OCI-M1 (cell line): ENCODE measurements at places on chromosomes 1 and 21.

DNA sequence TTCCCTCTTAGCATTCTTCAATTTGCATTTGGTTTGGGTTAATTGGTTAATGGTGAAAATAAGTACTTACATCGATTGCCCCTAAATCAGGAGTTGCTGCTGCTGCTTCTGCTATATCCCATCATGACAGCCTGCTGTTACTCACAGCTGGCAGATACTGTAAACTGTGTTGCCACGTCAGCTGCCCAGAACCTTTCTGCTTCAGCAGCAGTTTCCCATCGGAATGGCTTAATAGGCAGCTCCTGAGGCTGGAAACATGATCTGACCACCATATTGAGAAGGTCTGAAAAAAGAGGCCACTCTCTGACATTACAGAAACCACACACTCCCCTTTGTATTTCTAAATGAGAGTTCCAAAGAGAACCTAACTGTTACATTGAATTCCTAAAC, 14.3 kb upstream of the SEC16B start:
- DNase-seq = peak; percentile 81

- DNase-seq = no peak
Measured at GRCh38 chr1:247669225-247669624, 10.3 kb downstream of the OR13G1 start.

GRCh38 chr1:29364101-29364678, 127.9 kb downstream of the PTPRU start:
- no peak for DNase-seq

GRCh38 chr1:77652268-77652667, 30.2 kb downstream of the ZZZ3 start:
- DNase-seq = no peak

DNA sequence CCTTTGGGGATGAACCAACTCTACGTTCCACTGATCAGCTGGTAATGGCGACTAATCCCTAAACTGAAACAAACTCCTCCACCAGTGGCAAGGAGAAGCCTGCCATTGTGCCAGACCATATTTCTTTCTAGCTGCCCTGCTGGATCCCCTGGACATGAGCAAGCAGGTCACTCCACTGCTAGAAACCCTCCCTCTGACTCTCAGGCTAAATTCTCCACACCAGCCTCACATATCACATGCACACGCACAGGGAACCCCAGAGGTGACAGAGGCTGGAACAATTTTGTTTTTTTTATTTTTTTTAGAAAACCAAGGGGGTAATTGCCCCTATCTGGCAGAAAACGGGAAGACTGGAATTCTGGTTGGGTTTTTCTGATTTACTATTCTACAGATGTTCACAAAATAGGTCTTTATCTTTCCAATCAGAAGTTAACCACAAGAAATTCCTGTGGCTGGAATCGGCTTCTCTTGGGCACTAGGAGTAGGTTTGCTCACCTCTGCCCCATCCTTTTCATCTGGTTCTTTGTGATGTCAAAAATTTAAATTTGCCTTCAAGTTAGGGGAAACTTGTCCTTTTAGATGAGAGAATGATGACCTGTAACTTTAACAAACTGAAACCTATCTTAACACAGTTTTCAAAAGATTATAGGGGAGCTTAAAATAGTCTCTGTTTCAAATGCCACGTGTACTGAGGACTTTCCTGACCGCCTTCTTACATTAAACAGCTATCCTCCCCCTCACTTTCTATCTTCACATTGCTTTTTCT, 258.1 kb downstream of the SDCCAG8 start:
- DNase-seq = no peak

DNA sequence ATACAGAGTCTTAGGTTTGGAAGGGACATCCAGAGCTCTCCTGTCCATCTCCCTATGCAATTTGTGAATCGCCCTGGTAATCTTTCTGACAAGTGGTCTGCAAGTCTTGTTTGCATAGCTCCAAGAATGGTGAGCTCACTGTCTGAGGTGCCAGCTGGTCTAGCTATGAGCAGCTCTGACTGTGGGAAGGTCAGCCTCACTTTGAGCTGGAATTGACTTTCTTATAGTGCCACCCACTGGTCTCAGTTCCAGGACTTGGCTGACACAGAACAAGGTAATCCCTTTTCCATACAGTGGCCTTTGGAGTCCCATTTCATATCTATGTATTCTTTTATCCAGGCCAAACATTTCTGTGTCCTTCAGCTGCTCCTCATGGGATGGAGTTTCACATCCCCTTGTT, 95.6 kb upstream of the C8B start:
- DNase-seq = peak; percentile 41

DNA sequence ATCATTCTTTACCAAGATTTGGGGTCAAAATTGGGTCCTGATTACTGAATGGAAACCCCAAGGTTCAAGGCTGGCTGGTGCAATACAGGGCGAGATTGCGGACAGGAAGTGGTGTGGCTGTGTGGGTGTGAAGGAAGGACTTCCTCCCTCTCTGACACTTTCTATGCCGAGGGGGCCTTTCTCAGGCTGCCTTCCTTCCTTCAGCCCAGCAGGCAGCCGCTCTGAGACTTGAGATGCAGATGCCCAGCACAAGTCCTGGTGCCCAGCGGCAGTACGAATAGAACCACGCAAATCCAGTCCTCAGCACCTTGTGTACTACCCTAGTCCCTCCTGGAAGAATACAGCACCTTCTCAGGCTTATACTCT, 16.3 kb downstream of the BATF3 start:
- peak; percentile 21 for DNase-seq

GRCh38 chr1:60732977-60733401, 349.4 kb upstream of the NFIA start:
- DNase-seq = no peak

DNA sequence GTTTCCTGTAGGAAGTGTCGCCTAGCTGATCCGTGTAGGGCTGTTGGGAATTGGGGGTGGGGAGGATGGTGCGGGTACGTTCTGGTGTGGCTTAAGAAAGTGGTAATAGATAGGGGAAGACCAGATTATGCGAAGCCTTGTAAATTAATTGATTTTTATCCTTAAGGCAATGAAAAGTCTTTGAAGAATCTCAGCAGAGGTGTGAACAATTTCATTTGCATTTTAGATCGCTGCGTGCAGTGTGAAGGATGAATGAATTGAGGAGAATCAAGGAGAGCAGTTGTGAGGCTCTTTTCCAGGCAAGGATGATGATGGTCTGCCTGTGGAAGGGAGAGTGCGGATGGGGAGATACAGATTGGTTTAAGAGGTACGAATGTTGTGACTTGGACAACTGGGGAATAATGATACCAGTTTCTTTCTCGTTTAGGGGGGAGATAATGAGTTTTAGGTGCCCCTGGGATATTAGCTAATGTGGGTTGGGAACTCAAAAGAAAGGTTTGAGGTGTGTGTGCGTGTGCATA, 813 bp upstream of the DEDD start:
- DNase-seq = no peak

DNA sequence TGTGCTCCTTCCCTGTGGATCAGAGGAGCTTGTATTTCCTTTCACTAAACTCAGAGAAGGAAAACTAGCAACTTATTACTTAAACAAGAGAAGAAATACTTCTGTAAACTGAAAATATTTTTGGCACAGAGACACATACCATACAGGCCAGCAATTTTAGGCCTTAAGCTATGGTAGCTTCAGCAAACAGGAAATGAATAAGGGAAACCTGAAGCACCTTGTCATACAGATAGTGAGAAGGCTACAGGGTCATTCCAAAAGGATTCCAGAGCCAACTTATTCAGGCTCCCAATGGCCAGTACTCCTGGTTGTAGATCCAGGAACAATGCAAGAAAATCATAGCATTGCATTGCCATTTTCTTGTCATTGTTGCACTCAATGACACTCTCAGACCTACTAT, 9.1 kb upstream of the KYAT3 start:
- DNase-seq = no peak

GRCh38 chr1:203278082-203278884, 27.0 kb upstream of the BTG2 start:
- no peak for DNase-seq

DNA sequence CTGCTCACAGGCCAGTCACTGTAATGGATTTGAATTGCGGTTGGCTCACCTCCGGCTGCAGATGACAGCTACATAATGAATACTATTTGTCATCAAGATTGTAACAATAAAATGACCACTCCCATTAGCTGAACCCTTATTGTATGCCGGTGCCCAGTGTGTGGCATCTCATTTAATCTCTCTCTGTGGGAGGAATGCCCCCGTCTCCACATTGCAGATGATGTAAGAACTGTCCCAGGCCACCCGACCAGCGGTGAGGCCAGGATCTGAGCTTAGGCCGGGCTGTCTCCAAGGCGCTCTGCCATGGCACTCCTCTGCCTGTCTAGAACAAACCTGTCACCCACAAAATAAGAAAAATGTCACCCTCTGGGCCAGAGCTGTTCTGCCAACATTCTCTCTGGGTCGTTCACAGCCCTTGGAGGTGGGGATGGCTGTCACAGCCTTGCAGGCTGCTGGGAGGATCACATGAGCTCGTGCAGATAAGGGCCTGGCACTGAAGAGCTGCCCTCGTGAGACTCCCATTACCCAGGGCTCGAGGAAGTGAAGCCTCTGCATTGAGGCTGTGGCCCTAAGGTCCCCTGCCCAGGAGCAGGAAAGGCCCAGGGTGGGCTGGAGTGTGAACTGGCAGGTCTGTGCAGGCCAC, 52.7 kb downstream of the ECE1 start:
- DNase-seq = no peak

DNA sequence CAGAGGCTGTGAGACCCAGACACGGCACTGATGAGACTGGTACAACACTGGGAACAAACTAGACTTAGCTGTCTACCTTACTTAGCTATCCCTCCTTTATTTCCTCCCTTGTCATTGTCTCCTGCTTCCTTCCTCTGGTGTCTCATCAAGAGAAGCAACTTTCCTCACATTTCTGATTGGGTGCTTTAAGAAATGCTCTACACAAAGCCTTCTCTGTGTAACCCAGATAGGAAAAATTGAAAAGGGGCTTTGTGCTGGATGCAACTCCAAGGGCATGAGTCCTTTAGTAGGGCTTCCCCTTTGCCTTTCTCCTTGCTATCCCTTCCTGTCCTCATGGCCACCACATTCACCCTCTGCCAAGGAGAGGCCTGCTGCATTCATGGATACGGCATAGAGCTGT, 274.5 kb downstream of the VAV3 start:
- DNase-seq = no peak

- no peak for DNase-seq
Measured at GRCh38 chr1:48853006-48853405, 76.3 kb upstream of the BEND5 start.

DNA sequence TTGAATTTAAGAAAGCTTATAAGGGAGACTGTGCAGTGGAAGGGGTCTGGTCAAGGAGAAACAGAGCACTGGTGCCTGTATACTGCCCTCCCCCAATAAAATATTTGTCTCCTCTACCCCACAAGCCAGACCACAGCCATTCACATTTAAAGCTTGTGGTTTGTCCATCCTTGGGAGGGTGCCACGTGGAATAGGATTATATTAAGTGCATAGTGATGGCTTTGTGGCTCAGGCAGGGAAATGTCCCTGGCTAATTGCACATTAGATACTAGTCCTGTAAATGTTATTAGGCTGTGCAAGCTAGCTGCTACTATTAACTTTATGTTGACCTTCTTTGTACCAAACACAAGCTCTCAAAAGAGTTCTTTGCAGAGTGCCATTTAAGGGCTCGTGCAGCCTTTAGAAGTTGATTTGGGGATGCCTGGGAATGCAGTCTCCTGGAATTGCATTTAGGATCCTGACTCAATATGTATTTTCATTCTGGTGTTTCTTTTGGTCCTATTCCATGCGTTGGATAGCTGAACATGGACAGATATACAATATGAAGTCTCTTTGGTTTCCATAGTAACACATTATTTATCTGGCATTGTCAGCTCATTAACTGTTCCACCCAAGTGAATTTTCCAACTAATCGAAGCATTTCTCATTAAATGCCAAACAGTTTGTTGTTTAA, 210.6 kb downstream of the ROR1 start:
- no peak for DNase-seq

DNA sequence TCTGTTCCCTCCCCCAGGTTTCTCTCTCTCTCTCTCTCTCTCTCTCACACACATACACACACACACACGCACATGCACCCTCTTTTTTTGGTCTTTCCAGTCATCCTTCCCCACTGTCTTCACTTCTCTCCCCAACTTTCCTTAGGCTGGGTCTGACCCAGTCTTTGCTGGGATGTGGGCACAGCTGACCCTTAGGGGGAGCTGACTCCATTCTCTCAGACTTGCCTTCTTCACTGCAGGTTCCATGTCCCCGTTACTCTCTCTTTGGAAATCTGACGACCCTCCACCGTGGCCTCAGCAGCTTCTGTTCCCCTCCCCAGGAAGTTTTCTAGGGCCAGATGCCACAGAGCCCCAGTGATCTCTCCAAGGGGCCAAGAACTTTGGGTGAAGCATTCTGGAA, 2.1 kb downstream of the DISP3 start:
- no peak for DNase-seq

- DNase-seq = peak; percentile 64
Measured at GRCh38 chr1:22611530-22611947, 24.9 kb upstream of the C1QA start.

GRCh38 chr1:23905461-23906025, 7.6 kb downstream of the CNR2 start:
- no peak for DNase-seq

- DNase-seq = no peak
Measured at GRCh38 chr21:46069719-46070279, 28.1 kb upstream of the COL6A2 start.

- no peak for DNase-seq
Measured at GRCh38 chr1:77468257-77468948, 186.6 kb downstream of the AK5 start.

- peak; percentile 28 for DNase-seq
Measured at GRCh38 chr1:246281639-246282038, 225.4 kb downstream of the SMYD3 start.

GRCh38 chr1:60894130-60894529, 188.2 kb upstream of the NFIA start:
- no peak for DNase-seq

- no peak for DNase-seq
Measured at GRCh38 chr1:100035214-100035613, 65.4 kb downstream of the SLC35A3 start.

- no peak for DNase-seq
Measured at GRCh38 chr1:116764466-116764898, 10.3 kb downstream of the CD2 start.

DNA sequence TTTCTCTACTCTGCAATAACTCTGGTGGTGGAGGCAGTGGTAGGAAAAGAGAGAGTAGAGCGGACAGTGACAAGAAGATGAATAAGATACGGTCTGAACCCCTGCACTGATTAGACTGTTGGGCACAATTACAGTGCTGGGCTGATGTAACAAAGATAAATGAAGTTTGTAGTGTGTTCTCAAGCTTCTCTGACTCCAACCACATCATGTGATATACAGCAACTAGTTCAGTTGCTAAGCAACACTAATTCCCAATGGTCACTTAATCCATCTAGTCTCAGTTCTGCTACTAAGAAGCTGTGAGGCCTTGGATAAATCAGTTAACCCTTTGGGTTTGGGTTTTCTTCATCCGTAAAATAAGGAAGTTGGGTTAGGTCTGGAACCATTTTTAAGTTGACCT, 17.3 kb downstream of the DDR2 start:
- no peak for DNase-seq

GRCh38 chr21:29347274-29347681, 48.6 kb downstream of the BACH1 start:
- DNase-seq = peak; percentile 23

DNA sequence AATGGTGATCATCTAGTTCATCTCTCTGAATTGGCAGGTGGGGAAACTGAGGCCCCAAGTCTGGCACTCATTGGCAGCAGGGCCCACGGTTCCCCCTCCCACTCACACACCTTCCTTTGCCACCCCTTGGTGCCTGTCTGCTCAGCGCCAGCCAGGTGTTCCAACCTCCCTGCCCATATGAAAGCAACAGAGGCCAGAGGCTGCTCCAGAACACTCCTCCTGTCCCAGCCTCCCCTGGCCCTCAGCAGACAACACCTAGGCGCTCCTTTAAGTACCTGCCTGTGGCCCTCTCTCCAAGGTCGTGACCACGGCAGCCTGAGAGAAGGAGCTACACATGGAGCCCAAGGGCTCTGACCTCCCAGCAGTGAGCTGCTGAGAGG, 362.3 kb upstream of the VAMP3 start:
- DNase-seq = no peak
